NCI-H1105 (cell line): ENCODE measurements at places on chromosomes 4 and X.

- no peak for DNase-seq
Observed at GRCh38 chr4:128307123-128307571, 19.5 kb upstream of the PGRMC2 start.

DNA sequence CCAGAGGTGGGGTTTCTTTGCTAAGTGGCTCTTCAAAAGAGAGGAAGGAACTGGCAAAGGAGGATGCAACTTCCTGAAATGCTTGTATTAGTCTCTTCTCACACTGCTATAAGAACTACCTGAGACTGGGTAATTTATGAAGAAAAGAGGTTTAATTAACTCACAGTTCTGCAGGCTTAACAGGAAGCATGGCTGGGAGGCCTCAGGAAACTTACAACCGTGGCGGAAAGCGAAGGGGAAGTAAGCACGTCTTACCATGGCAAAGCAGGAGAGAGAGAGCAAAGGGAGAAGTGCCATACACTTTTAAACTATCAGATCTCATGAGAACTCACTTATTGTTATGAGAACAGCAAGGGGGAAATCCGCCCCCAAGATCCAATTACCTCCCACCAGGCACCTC is 505.7 kb downstream of the ZNF674 start:
- no peak for DNase-seq

GRCh38 chr4:188988131-188988530 is 848.9 kb downstream of the TRIML1 start:
- DNase-seq: no peak

GRCh38 chr4:94372228-94372978 is 29.8 kb upstream of the HPGDS start:
- no peak for DNase-seq

GRCh38 chr4:81466841-81467671 is 4.7 kb downstream of the RASGEF1B start:
- peak; percentile 14 for DNase-seq

GRCh38 chr4:78056265-78057129 is 626 bp upstream of the FRAS1 start:
- DNase-seq: peak; percentile 96

GRCh38 chrX:31397119-31397518 is 325.3 kb upstream of the FTHL17 start:
- DNase-seq: no peak

DNA sequence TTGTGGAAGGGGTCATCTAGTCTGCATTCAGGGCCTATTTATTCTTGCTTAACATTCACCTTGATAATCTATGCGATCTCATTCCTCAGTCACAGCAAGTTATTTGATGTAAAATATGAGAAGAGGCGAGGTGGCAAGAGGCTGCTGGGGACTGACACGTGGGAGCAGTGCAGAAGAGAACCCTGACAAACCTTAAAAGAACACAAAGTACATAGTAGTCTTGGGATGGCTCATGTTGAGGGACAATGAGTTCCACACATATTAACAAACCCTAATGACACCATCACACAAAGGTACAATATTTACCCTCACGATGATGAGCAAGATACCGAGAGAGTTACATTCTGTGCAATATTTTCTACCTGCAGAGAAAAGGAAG is 57.5 kb downstream of the MAML3 start:
- DNase-seq: no peak

GRCh38 chr4:128810331-128810870 is 901 bp downstream of the JADE1 start:
- DNase-seq: no peak

DNA sequence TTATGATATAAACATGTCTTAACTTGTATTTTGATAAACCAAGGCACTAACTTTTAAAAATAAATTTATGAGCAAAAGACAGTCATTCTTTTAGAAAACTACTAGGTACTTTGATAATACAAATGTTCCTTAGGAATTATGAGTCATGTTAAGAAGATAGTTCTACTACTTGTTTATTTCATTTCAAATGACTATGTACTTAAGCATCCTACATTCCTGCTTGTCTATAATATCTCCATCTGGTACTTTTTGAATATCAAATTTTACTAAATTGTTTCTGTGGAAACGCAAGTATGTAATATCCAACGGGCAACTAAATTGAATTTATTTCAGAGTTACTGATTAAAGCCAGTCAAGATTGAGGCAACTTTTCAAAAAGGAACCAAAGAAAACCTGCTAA is 61.8 kb downstream of the CAMK2D start:
- no peak for DNase-seq

- no peak for DNase-seq
Observed at GRCh38 chr4:10243856-10244255, 127.3 kb upstream of the WDR1 start.

DNA sequence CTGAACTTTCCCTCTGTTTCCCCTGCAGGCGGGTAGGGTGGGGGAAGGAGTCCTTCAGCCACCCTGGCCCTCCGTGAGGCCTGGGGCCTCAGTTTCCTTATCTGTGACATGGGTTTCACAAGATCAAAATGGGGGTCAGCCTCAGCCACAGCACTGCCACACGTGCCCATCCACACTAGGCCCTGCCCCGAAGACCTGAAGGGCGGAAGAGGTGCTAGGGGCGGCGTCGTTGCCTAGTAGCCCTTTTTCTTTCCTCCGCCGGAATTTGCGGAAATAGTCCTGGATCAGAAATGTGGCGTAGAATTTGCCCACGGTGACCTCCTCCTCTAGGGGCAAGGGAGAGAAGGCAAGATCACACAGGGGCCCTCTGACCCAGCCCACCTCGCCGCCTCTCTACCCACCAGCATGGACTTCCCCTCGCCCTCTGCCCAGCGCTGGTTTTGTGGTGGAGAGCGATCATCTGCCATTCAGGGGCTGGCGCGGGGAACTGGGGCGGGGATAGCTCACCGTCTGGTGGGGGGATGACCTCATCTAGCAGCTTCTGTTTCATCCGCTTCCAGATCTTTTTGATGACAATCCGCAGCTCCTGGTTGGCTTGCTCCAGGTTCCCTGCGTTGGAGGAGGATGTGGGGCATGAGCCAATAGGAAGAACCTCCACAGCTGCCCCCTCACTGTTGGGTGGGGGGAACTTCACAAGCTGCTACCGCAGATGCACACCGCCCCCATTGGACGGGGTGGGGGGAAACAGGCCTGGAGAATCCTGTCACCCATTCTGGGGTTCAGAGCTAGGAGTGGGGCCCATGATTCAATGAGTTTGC is 9.7 kb upstream of the SYP start:
- no peak for DNase-seq

DNA sequence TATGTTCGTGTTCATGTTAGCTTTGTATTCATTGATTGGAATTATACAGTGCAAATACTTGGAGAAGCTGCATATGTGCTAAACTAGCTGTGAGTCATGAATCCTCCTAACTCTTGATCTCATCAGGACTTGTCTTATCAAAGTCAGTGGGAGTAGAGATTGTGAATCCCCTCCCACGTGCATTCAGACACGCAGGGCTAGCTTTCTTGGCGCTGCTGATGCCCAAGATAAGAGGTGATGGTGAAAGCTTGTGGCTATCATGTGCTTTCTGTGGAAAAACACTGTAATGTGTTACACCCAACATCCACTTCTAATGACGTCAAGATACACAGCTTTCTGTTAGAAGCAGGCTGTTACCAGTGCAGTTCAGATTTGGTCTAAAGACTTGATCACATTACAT is 348.7 kb upstream of the HAND2 start:
- DNase-seq: no peak

DNA sequence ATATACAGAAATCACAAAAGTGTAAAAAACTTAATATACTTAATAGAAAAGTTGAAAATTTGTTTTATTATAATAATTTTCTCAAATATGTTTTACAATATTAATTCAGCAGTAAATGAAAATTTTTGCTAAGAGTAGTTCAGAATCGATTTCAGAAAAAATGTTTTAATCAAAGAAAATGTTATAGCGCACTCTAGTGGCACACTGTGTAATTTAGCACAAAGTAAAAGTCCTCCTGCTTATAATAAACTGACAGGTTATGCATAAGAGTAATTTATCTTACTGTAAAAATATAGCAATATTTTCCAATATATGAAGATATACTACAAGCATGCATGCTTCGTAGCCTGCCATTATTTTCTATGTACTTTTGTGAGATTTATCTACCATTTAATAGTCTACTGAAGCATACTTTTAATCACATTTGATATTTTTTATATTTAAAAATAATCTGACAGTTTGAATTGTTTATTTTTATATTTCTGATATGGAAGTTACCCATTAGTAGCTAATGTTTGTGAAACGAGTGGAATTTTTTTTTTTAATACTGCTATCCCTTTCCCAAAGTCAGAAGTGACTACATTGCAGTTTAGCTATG is 217.9 kb upstream of the KLHL4 start:
- DNase-seq: no peak

DNA sequence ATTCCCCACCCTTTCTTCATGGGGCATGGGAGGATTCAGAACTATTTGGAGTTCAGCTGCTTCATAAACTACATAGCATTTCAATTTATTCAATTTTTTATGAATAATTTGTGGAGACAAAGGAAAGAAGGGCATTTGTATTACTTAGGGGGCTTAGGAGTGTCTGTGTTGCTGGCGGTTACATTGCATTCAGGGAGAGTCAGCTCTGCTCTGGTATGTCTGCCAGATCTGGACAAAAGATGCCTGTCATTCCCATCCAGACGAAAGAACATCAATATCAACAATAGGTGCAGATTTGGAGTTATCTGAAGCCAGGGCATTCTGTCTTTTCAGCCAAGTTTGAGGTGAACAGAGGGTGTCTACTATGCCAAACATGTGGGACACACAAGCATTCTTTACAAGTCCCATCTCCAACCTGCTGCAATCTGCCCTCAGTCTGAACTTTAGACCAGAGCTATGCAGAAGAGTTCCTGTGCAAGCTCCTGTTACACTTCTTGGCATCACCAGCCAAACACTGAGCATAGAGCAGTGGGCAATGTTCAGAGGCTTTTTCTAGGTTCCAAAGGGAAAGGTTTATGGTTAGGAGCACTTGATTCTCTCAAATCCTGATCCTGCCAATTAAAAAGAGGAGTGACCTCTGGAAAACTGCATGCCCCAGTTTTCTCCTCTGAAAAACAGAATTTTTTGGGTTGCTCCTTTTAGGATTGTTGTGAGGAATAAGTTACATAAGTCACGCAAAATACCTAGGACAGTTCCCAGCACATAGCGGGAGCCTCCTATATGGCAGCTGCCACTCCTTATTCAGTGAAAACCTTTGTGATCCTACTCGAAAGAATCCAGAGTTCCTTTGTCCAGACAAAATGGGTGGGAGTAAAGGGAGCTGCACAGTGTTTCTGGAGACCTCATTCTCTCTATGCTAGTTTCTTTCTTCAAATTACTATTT is 719.5 kb upstream of the SLIT2 start:
- no peak for DNase-seq

DNA sequence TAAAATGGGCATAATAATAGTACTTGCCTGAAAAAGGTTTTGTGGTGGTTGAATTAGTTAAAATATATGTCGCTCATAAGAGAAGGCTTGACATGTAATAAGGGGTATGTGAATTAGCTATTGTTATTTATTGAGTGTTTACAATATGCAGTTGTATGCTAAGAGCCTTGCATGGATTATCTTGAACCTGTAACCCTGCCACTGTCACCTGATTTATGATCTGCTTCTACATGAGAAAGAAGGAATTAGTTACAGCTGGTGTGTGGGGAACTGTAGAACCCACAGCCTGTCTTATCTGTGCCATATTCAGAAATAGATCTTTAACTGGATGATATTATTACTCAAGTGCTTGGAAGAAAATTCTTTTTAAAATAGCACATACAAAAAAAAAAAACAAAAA is 227.7 kb downstream of the LDB2 start:
- DNase-seq: no peak

DNA sequence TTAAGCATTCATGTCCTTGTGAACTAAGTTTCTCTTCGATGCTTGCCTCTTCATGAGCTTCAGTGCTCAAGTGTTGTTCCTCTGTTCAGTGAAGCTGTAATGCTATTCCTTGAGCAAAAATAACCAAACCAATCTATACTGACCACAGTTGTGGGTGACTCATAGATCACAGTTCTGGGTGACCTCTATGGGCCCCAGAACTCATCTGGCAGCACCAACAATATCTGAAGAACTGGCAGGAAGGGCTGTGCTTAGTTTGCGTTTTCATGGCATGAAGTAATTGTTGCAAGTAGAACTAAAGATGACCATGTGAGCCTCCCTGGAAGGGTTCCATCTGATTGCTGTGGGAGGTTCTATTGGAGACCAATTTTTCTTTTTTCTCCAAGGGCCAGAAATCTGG is 106.2 kb downstream of the CCNG2 start:
- no peak for DNase-seq

DNA sequence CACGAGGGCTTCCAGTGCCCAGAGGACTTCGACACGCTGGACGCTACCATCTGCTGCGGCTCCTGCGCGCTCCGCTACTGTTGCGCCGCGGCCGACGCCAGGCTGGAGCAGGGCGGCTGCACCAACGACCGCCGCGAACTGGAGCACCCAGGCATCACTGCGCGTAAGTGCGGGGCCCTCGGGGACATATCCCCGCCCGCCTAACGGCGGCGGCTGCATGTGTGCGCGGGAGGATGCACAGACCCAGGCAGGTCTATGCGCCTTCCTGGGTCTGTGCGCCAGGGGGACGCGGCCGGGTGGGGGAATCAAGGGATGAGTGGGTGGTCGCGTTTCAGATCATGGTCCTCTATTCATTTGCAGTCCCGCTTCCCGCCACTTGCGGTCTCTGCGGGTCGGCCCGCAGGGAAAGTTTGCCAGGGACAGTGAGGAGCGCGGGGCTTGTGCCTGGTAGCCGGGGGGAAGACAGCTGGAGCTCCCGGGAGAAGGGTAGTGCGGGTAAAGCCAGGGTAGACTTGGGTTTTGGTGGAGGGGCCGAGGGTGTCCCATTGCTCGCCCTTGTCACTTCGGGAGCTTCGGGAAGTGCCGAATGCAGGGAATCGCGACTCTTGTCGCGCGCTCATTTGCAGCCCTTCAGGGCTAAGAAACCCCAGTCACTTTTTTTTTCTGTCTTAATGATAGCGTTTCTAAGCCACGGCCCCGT is 1.0 kb downstream of the SHISA3 start:
- DNase-seq: no peak

- no peak for DNase-seq
Observed at GRCh38 chr4:147839200-147839599, 107.3 kb downstream of the ARHGAP10 start.

DNA sequence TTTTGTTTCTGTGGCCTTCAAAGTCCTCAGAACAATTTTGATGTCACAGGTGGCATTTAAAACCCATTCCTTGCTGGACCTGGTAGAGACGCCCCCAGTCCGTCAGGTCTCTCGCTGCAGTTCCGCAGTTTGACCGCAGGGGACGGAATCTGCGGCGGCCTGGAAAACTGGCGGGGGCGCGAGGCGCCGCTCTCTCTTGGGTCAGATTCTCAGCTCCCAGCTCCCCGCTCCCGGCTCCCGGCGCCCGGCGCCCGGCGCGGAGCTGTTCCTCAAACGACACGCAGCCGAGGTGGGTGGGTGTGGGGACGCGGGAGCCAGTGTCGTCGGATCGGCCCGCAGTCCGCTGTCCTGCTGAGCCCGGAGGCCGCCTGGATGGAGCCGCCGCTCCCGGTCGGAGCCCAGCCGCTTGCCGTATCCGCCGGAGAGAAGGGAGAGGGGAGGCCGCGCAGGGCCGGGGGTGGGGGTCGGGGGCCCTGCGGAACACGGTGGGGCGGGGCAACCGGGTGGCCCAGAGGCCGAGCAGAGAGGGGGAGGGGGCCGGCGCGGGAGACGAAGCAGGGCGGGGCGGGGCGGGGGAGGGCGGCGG is at the start of gene OCRL:
TSS of gene OCRL (plus strand) at position 192 of the 586 bp plus-strand sequence. CDS start at position 373, 181 bp downstream.
- peak; percentile 48 for DNase-seq
